ENCODE measurements at places on chromosomes 6 and 20.

DNA sequence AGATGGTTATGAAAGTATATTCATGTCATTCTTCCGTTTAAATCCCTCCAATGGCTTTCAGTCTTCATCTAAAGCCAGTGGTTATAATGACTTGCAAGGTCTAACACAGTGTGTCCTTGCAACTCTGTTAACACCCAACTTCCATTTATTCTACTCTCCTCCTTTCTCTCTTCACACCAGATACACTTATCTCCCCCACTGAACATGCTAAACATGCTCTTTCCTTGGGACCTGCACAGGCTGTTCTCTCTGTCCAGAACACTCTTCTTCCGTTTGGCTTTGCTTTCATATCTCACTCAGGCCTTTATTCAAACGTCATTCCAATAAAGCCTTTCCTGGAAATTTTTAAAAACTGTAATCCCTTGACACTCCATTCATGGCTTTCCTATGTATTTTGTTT, 91.5 kb downstream of the EPHA7 start:
- no peak for DNase-seq

DNA sequence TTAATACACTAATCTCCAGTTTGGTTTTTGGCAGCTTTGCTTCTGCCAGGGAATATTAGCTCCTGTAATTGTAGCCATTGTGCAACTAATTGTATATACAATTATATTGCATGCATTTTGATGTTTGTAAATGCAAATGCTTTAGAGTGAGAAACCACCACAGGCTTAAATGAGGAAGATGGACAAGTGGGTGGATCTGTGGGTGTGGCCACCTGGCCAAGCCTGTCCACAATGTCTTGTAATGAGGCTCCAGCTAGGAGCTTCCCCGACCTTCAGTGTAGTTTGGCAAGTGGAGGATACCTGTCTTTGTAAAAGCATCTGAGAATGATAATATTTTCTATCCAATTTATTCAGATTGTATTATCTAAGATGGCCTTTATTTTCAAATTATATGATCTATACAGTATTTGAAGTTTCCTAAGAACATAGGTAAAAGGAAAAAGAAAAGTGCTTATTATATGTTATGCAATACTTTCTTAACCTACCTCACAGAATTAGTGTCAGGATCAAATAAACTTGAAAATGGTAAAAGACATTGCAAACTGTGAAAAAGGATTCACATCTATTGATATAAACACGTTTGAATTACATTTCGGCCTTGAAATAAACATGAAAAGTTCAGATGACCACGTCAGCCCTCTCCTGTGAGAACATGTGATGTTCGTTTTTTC, 49.3 kb upstream of the ARID1B start:
- DNase-seq, result no peak

- DNase-seq, result no peak
Observed at GRCh38 chr6:1695546-1696462, 86.1 kb downstream of the FOXC1 start.

DNA sequence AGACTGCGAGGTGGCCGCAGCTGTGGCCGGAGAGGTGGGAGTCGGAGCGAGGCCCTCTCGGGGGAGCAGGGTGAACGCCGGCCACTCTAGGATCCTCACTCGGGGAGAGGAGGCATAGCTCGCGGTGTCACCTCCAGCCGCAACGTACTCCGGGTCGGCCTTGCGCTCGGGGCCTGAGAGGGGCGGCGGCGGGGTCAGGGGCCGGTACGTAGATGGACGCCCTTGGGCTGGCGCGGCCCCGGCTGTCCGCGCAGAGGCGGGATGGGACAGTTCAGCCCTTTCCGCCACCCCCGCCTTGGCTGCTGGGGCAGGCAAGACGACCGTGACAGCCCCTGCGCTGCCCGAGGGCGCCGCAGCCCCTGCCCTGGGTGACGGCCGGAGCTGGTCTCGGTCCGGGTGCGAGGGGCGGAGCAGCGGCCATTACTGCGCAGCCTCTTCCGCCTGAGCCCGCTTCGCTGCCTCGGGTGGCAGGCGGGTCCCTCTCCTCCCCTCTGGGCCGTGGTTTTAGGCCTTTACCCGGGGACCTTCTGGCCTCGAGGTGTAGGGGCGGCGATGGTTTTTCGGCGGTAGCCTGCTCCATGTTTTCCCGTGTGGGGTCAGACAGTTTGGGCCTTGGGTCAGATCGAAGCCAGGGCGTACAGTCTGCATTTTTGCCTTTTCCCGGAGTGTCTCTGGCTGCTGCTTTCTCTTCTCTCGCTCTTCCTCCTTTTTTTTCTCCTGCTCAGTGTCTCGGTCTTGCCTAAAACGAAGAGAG, 405 bp downstream of the RNF146 start:
- peak; percentile 46 for DNase-seq

DNA sequence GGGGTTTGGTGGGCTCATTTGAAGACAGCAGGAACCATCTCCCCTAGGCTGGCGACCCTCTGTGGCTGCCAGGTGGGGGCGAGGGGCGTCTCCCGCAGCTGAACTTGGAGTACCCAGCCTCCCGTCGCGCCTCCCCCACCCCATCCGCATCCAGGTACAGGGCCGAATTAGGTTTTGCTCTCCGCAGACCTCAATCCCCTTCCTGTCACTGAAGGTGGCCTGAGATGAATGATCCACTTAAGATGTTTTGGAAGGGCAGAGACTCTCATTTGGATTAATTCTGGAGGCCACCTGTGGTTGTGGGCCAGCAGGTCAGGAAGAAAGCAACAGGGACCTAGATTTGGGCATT, 493 bp downstream of the CD83 start:
- DNase-seq, result no peak

DNA sequence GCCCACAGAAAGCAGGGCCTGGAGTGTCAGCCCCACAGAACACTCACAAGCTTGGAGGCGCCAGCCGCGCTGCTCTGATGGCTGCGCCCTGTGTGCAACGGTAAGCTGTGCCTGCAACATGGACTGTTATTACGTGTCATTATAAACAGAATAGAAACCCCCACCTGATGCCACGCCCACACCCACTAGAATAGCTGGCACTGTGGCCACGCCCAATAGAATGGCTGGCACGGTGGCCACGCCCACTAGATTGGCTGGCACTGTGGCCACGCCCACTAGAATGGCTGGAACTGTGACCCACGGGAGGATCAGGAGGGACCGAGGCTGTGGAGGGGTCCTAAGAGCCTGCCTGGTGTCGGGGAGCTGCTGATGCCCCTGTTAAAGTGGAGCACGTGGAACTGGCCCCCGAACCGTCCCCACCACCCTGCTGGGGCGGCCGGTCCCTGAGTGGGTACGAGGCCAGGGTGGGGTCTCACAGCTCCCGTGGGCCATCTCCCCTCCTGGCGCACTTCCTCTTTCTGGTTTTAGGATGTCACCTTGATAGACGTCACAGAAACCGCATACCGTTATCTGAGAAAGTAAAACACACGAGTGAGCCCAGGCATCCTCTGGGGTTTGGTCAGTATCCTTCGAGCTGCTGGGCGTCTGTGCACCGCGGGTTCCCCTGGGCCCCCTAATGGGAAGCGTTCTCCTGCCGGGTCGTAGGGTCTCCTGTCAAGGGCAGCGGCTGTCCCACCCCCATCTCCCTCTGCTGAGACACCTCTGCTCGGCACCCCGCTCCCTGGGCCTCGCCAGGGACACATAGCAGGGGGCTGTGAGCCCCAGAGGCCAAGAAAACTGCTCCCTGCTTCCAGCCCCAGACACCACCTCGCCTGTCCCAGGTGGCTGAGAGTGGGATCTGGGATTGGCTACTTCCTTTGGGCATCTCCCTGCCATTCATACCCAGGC, 25.4 kb downstream of the SLC17A9 start:
- no peak for DNase-seq

- DNase-seq, result no peak
Observed at GRCh38 chr6:111952274-111952673, 79.0 kb upstream of the FYN start.

GRCh38 chr6:12544821-12545565, 171.6 kb upstream of the PHACTR1 start:
- DNase-seq, result no peak

DNA sequence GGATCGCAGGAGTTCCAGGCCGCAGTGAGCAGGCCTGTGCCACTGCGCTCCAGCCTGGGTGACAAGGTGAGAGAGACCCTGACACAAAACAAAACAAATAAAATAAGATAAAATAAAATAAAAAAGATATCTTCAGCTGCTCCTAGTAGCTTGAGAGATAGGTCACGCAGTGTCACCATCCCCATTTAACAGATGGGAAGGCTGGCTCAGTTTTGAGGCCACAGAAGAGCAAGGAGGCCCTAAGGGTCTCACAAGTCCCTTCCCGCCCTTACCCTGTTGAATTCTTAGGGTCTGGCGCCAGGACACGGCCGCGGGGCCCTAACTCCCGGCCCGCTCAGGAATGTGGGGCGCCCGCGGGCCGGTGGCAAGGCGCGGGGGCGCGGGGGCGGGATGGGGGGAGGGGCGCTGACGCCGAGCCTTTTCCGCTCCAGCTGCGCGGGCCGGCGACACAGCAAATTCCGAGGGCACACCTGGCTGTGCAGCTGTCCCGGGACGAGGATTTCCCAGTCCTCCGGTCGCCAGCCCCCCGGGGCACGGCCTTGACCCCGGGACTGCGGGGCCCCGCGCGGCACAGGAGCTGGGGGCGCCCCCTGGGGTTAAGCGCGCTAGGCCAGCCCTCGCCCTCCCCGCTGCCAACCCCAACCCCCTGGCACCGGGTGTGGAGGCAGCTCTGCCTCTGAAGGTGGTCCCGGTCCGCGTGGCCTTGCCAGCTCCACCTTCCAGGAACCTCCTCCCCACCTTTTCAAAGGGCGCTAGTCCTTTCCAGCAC, 10.3 kb upstream of the R3HDML start:
- DNase-seq, result no peak

DNA sequence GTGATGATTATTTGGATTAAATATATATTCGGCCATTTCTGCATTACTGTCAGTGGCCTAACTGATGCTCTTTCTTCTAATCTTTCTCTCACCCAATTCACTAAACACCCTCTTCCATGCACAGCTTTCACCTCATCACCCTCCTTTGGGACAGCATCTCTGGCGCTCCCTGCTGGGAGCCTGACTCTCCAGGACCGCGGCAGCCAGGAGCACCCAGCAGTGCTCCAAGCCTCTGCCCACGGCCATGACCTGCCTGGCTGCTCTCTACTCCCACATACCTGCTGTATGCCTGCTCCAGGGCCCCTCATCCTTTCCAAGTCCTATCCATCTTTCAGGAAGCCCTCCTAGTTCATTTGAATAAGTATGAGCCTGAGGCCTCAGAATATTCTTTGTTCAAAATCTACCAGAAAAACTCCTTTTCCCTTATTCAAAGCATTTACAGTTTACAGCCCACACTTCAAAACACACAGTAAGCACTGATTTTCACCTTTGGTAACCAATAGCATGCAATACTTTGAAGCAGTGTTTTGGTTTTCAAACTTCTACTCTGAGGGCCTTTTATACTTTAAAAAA, 15.2 kb downstream of the CTCFL start:
- no peak for DNase-seq

DNA sequence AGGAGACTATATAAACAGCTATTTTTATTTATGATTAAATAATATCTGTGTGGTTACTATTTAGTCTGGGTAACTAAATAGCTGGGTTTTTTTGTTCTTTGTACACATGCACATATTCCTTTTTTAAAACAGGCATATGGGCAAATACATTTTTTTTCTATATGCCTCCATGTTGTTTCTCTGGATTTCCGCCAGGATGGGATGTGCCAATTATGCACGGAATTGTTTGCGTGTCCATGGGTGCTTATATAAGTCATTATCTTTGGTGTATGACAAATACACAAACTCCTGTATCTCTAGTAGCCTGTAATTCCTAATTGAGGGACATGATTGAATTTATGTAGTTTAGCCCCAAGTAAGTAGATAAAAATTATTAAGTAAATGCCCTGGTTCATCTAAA, 226.9 kb downstream of the BCKDHB start:
- no peak for DNase-seq

DNA sequence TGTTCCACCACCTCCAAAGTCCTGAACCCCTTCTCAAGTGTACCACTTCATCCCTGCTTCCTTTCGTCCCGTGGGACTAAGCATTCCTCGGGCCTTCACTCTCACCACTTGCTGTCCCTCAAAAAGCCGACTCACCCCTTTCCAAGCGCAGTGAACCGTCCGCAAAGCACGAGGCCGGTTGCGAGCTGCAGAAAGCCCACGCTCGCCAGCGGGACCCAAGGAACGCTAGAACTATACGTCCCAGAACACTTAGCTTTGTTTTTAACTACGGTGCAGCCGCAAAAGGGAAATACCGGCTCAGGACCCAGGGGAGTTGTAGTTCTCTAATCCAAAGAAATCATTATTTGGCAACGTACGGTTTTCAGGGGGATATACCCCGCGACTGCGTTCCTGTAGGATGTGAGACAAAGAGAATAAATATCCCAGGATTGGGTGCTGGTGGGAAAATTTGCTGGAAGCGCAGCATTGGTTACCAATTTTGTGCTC, 416 bp upstream of the POLR1H start:
- no peak for DNase-seq

DNA sequence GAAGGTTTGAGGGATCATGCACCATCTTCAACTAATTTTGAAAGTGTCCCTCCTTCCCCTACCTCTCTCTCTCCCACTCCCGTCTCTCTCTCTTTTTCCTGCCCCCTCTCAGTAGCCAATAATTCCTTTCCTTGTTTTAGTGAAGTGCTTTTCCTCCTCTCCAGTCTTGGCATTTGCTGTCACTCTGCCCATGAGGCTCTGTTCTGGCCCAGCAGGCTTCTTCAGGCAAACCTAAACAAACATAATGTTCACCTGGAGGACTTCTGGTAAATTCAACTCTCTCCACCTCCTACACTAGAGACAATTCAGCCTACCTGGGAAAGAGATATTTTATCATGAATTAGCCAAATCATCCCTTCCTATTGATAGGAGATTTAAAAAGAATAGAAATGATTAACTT, 320.4 kb upstream of the RNF24 start:
- no peak for DNase-seq

DNA sequence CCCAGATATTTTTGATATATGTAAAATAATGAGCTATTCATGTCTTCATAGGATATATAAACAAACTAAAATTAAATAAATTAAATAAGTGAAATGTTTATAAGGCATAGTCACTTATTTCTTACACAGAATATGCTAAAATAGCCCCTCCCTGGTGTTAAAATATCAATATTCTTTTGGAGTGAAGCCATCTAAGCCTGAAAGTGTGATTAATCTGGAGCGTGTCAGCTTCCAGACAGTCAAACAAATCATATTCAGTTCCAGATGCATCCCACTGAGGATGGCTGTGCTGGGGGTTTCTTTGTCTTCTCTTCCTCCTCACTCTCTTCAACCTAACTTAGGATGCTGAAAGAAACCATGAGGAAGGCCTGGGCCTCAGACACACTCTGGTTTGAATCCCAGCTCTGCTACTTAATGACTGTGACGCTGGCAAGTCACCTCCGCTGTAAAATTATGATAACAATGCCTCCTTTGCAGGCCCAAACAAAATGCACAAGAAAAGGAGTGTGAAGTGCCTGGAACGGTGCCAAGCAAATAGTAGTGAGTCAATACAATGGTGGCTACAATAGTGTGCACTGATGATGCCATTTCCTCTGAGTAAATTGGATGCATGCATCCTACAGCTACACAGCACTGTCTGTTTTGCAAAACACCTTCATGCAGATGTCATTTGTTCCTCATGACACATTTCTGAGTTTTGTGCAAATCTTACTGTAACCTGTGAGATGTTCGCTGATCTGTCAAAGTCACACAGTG, 161.4 kb downstream of the FOXC1 start:
- no peak for DNase-seq
